ENCODE measurements at places on chromosomes 6 and 20.

DNA sequence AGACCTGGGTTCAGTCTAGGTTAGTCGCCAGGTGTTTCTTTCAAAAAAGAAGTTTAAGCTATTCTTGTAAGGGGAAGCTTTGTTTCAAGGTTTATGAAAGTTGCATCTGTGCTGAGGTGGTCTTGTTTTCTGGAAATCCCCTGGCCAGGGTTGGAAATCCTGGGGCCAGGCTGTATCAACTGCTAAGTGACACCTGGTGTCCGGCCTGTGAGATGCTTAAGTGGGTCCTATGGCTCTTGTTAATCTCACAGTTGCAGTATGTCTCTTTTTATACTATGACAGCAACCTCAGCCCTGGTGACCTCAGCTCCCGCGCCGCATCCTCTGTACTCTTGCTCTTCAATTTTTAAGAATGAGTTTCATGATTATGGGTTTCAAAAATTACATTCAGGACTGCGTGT lies 72.0 kb downstream of the CHMP4B start:
- H3K27me3 ChIP-seq = no peaks in the 10 kb centered on the region
- H3K4me1 ChIP-seq = no peaks in the 10 kb centered on the region
- H3K4me3 ChIP-seq = no peak overlapping the region
- no peak for DNase-seq

DNA sequence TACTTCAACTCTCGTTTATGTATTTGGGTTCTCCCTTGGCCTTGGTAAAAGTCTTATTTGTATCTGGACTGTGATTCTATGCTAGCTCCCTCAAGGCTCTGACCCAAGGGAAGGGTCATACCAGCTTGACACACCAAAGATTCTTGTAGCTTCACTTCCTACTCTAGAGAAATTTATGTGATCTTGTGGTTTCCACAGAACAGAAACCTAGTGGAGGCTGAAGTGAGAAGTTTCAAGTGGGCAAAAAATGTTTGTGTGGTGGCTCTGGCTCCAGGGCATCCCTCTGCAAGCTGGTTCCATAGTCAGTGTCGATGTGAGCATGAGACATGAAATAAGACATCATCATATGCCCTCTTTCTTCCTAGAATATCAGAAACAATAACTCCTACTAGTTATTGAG lies 48.1 kb upstream of the TNFRSF21 start:
- H3K4me1 ChIP-seq = no peaks in the 10 kb centered on the region
- no peak overlapping the region for H3K4me3 ChIP-seq
- H3K27me3 ChIP-seq = no peaks in the 10 kb centered on the region
- H3K36me3 ChIP-seq = no peaks in the 10 kb centered on the region

- no peaks in the 10 kb centered on the region for H3K36me3 ChIP-seq
- no peak overlapping the region for H3K4me3 ChIP-seq
- DNase-seq = no peak
- H3K27ac ChIP-seq = no peak overlapping the region
- no peaks in the 10 kb centered on the region for H3K27me3 ChIP-seq
- H3K4me1 ChIP-seq = peaks cover 9% of the 10 kb centered on the region
These were observed 228.3 kb downstream of the TTLL2 start for GRCh38 chr6:167552961-167553735.

- H3K36me3 ChIP-seq = no peaks in the 10 kb centered on the region
- H3K4me1 ChIP-seq = peaks cover 7% of the 10 kb centered on the region
- no peak overlapping the region for H3K4me3 ChIP-seq
These were observed 4.0 kb upstream of the FAM110A start for GRCh38 chr20:829551-829950.

DNA sequence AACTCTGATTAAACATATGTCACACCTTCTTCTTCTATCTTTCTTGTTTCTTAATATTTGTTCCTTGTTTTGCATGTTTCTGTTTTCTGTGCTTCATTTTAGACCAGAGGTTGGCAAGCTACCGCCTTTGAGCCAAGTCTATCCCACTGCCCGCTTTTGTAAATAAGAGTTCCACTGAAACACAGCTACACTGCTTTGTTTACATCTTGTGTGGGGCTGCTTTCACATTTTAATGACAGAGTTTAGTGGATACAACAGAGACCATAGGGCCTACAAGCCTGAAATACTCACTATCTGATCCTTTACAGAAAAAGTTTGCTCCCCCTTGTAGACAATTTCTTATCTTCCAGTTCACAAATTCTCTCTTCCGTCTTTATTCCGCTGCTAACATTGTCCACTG lies 109.4 kb upstream of the SPACA1 start:
- no peaks in the 10 kb centered on the region for H3K4me1 ChIP-seq
- no peaks in the 10 kb centered on the region for H3K27me3 ChIP-seq
- no peak for DNase-seq
- no peak overlapping the region for H3K27ac ChIP-seq

- no peak overlapping the region for H3K4me3 ChIP-seq
- no peaks in the 10 kb centered on the region for H3K36me3 ChIP-seq
- H3K4me1 ChIP-seq = no peaks in the 10 kb centered on the region
- no peak overlapping the region for H3K27ac ChIP-seq
These were observed 358.0 kb upstream of the CITED2 start for GRCh38 chr6:139732451-139732850.

DNA sequence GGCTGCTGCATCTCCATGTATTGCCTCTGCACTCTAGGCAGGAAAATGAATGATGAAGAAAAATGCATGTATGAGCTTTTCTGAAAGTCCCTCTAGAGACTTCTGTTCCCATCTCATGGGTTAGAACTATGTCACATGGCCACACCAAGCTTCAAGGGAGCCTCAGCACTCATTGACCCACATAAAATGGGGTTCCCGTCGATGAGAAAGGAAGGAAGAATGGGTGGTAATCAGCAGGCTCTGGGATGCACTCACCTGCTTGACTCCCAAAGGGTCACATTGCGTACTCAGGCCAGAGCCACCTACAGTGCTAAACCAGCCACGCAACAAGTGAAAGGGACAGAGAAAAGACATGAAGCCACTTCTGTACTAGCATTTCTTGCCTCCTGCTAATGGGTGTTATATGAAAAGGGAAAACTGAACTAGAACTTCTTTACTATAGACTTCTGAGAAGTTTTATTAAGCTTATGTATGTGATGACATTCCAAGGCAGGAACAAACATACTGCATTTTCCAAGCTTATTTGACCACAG lies 95.8 kb upstream of the GCM1 start:
- H3K27me3 ChIP-seq = no peaks in the 10 kb centered on the region
- DNase-seq = no peak
- no peaks in the 10 kb centered on the region for H3K4me1 ChIP-seq
- no peak overlapping the region for H3K27ac ChIP-seq
- H3K4me3 ChIP-seq = no peak overlapping the region
- H3K36me3 ChIP-seq = no peaks in the 10 kb centered on the region

DNA sequence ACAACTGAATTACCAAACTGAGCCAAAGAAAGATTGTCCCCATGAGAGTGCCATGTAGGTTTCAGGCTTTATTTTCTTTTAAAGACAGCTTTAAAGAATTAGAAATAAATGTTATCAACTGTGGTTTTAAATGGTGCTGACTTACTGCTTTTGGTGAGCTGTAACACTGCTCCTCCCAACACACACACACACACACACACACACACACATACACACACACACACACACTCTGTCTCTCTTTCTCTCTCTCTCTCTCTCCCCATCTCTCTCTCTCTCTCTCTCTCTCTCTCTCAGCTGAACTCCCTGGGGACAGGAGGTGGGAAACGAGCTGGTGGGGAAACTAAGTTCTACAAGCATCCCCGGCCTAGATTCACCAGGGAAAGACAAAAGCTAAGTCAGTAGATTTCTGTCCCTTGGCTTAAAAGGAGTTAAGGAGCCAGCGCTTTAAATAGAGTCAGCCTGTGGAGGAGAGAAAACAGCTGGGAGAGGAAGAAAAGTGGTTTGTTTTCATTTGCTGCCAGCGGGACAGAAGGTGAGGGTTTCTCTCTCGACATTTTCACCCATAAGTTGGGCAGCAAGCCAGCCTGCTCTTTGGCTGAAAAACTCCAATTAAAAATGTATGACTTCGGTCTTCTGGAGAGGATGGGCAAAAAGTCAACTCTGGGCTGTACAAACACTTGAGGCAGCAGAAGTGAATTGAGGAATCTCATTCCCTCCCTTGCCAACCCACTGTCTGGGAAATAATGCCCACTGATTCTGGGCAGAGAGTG lies 27.4 kb downstream of the CBLN4 start:
- no peaks in the 10 kb centered on the region for H3K36me3 ChIP-seq
- H3K27me3 ChIP-seq = no peaks in the 10 kb centered on the region
- DNase-seq = no peak
- H3K27ac ChIP-seq = no peak overlapping the region
- H3K4me1 ChIP-seq = no peaks in the 10 kb centered on the region
- no peak overlapping the region for H3K4me3 ChIP-seq

DNA sequence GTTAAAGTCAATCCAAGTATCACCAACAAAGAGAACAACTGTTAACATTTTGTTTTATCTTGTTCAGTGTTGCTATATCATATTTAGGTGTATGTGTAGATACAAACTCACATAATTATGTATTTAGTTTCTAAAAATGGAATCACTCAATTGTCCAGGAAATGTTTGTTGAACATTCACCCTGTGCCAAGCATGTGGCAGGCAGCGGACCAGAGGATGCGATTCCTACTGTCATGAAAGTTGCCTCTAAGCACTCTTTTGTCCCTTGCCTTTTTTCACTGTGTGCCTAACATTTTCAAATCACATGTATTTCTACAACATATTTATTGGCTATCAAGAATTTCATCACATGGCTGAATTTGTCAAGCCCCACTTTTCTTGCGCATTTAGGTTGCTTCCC lies 16.9 kb upstream of the TGM2 start:
- H3K36me3 ChIP-seq = no peaks in the 10 kb centered on the region
- H3K4me1 ChIP-seq = no peaks in the 10 kb centered on the region
- no peaks in the 10 kb centered on the region for H3K27me3 ChIP-seq

DNA sequence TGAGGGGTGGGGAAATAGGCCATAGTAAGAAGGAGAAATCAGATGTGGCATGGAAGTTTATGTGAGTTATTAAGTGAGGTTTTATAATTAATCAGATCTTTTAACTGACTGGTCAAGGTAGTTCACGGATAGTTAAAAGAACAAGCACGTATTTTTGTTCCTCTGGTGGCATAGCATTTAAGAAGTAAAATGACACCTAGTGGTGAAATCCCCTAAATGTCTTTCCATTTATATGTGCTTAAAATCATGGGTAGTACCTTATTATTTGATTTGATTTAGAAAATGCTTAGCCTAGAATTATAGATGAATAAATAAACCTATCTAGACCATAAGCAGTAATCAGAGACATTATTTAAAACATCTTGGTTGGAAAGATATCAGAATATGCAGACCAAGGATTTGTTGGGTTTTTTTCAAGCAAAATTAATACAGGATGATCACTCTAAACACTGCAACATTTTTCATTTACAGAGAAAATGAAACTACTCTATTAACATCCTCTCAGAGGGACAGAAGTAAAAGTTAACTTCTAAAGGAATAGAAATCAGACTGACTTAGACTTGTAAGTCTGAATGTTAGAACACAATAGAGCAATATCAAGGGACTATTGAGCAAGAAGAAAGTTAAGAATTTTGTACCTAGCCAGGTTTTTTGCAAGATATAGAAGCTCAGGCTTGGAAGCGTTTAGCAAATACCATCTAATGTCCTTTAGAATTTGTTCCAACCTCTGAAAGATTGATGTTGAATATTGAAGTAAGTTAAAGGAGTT lies 81.1 kb downstream of the STXBP5 start:
- no peak overlapping the region for H3K4me3 ChIP-seq
- DNase-seq = no peak
- H3K4me1 ChIP-seq = peaks cover 45% of the 10 kb centered on the region
- no peaks in the 10 kb centered on the region for H3K36me3 ChIP-seq
- H3K27me3 ChIP-seq = no peaks in the 10 kb centered on the region

DNA sequence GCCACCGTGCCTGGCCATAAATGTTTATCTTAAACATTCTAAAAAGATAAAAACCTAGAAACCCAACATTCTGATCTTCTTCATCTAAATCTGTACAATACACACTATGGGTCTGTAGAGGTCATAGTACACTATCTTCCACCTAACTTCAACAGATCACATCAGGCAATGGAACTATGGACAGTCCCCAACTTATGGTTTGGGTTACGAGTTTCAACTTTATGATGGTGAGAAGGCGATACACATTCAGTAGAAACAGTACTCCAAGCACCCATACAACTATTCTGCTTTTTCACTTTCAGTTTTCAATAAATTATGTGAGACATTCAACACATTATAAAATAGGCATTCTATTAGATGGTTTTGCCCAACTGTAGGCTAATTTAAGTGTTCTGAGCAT lies 23.1 kb downstream of the FKBP5 start:
- H3K4me1 ChIP-seq = peaks cover 88% of the 10 kb centered on the region
- H3K4me3 ChIP-seq = no peak overlapping the region
- DNase-seq = no peak
- no peaks in the 10 kb centered on the region for H3K27me3 ChIP-seq
- H3K36me3 ChIP-seq = no peaks in the 10 kb centered on the region

DNA sequence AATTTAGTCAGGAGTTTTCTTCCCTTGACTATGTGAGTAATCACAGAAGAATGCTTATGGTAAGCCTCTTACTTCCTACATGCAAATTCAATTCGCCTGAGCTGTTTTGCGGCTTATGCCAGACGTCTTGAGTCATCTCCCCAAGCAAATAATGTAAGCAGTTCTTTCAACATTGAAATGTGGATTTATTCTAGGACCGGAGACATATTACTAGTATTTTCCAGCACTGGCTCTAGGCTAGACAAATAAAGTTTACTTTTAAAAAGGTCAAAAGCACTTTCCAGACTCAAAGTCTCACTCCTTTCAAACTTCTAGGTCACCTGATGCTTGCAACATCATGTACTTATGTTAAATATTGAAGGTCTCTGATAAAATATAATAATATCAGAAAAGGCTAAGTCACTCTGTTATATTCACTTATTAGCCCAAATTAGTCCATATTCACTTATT lies 38.1 kb upstream of the NOX3 start:
- H3K36me3 ChIP-seq = no peaks in the 10 kb centered on the region
- peak; percentile 13 for DNase-seq
- no peak overlapping the region for H3K27ac ChIP-seq
- H3K4me3 ChIP-seq = no peak overlapping the region

DNA sequence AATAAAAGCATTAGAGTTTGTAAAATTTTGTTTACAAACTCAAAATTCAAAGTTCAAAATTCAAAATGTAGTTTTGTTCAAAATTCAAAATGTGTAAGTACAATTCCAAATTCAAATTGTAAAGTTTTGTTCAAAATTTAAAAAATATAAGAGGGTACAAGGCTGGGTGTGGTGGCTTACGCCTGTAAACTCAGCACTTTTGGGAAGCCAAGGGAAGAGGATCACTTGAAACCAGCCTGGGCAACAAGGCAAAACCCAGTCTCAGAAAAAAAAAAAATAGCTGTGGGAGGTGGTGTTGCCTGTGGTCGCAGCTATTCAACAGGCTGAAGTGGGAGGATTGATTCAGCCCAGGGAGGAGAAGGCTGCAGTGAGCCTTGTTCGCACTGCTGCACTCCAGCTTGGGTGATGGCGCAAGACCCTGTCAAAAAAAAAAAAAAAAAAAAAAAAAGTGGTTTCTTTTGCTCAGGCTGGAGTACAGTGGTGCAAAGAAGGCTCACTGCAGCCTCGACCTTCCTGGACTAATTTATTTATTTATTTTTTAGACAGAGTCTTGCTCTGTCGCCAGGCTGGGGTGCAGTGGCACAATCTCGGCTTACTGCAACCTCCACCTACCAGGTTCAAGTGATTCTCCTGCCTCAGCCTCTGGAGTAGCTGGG lies 5.4 kb upstream of the ZBTB12 start:
- no peak overlapping the region for H3K27ac ChIP-seq
- H3K36me3 ChIP-seq = no peaks in the 10 kb centered on the region
- no peak for DNase-seq
- H3K4me1 ChIP-seq = peaks cover 9% of the 10 kb centered on the region
- H3K4me3 ChIP-seq = no peak overlapping the region
- H3K27me3 ChIP-seq = no peaks in the 10 kb centered on the region

All from body of pancreas (tissue), 4 donors.